Activated CD4-positive, alpha-beta T cell treated with anti-CD3 and anti-CD28 coated beads, Interleukin-2, amount 50 U/mL, for 24 hours (primary cell): ENCODE measurements at places on chromosomes 5 and 9.
A peak's percentile ranks its signal among the peaks of the same experiment; 100 is the strongest.

GRCh38 chr9:36149197-36149596, 12.7 kb downstream of the GLIPR2 start:
- no peak for DNase-seq

DNA sequence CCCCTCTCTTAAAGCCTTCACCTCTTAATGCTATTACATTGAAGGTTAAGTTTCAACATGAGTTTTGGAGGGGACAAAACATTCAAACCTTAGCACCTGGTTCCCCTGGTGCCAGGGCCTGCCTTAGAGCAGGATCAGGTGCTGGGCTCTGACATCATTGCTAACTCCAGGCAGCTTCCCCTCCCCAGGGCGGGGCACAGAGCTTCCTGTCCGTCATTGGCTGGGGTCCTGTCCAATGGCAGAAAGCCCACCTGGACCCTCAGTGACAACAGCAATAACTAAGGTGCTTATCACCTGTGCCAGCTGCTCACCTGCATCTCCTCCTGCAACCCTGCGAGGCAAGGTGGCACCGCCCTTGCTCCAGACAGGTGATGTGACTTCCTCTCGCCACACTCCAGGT, 177.4 kb downstream of the NSG2 start:
- DNase-seq = no peak

DNA sequence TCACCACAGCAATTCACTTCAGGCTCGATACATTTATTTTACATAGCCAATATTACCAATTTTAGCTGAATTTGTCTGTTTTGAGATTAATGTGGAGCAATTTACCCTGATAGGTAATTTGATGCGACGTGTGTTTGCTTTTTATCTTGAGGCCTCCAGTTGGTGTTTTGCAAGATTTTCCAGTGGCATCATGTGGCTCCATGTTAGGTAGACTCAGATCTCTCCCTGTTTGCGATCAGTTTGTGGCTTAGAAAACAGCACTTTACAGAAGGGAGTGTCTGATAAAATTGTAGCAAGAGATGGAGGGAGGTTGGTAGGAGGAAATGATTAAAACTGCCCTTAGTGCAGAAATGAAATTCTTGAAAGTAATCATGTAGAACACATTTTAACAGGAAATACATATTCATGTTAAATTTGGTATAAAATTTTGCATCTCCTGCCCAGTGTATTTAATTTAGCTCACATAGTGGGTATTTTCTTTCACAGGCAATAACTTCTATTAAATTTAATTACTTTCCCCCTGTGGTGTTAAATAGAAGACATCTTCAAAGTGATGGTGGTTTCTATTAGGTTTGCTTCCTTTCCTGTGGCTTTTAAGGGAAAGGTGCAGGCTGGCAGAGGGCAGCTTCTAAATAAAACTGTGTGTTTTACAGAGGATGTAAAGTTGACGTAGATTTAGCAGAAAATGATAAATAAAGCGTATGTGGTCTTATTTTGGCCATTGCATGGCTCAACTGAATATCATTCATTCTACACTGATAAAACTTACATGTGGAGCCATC, 135.8 kb downstream of the KDM4C start:
- DNase-seq = no peak

DNA sequence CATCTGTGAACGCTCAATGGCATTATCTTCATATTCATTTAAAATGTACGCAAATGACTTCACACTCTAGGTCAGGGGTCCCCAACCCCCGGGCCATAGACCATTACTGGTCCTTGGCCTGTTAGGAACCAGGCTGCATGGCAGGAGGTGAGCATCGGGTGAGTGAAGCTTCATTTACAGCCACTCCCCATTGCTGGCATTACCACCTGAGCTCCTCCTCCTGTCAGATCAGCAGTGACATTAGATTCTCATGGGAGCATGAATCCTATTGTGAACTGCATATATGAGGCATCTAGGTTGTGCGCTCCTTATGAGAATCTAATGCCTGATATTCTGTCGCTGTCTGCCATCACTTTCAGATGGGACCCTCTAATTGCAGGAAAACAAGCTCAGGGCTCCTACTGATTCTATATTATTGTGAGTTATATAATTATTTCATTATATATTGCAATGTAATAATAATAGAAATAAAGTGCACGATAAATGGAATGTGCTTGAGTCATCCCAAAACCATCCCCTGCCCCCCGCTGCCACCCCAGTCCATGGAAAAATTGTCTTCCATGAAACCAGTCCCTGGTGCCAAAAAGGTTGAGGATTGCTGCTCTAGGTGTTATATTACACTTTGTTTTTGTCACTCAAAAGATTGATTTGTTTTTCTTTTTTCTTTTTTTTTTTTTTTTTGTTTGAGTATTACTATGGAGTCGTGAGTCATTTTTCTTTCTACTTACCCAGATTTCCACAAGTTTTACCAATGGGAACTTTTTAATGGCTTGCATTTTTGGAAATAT, 127.2 kb downstream of the DOCK8 start:
- DNase-seq = no peak

GRCh38 chr9:83526211-83526610, 12.0 kb downstream of the FRMD3 start:
- no peak for DNase-seq

GRCh38 chr5:100683881-100684280, 148.7 kb downstream of the FAM174A start:
- no peak for DNase-seq

DNA sequence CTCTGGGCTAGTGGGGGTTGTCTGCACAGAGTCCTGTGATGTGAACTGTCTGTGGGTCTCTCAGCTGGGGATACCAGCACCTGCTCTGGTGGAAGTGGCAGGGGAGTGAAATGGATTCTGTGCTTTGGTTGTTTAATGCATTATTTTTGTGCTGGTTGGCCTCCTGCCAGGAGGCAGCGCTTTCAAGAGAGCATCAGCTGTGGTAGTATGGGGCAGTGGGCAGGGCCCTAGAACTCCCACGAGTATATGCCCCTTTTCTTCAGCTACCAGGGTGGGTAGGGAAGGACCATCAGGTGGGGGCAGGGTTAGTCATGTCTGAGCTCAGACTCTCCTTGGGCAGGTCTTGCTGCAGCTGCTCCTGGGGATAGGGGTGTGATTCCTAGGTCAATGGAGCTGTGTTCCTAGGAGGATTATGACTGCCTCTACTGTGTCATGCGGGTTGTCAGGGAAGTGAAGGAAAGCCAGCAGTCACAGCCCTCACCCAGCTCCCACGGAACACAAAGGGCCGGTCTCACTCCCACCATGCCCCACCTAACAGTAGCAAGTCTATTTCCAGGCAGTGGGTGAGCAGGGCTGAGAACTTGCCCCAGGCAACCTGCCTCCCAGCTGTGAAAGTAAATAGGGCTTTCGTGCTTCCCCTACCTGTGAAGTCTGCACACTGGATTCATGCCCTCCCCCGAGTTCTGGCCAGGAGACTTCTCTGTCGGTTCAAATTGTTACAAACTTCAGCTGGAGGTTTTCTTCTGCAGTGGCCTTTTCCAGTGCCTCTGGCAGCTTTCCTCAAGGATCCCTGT, 25.7 kb upstream of the FAM81B start:
- no peak for DNase-seq

GRCh38 chr5:133287500-133287899, 235.7 kb downstream of the HSPA4 start:
- DNase-seq = no peak

- DNase-seq = no peak
Observed at GRCh38 chr5:30600892-30601291, 592.6 kb upstream of the CDH6 start.

GRCh38 chr5:95241635-95242034, 43.3 kb downstream of the MCTP1 start:
- no peak for DNase-seq

GRCh38 chr5:42516282-42517042, 93.2 kb downstream of the GHR start:
- DNase-seq = no peak

- no peak for DNase-seq
Observed at GRCh38 chr9:133396952-133397351, 20.8 kb downstream of the STKLD1 start.

- DNase-seq = no peak
Observed at GRCh38 chr9:20294046-20294750, 328.1 kb downstream of the MLLT3 start.

- DNase-seq = no peak
Observed at GRCh38 chr9:106799152-106799551, 63.8 kb upstream of the ZNF462 start.

GRCh38 chr5:175321927-175322532, 122.0 kb downstream of the DRD1 start:
- DNase-seq = no peak

GRCh38 chr5:34511915-34512314, 144.2 kb upstream of the RAI14 start:
- DNase-seq = no peak

- no peak for DNase-seq
Observed at GRCh38 chr5:73607228-73607627, 18.8 kb upstream of the ARHGEF28 start.

DNA sequence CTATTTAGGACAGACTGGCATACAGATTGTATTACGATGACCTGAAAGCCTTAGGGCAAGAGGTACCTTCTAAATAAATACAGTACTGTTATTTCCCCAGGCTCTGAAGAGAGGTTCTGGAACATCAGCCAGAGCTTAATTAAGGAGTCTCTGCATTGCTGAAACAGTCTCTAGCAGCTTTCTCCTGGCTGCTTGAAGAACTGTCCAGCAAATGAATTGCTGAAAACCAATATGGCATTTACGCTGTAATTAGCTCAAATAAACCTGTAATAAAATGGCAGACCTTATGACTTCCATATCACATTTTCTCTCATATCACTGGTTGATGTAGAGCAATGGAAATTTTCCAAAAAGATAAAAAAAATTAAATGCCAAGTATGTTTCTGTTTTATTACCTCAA, 636.3 kb downstream of the GABRG2 start:
- no peak for DNase-seq

DNA sequence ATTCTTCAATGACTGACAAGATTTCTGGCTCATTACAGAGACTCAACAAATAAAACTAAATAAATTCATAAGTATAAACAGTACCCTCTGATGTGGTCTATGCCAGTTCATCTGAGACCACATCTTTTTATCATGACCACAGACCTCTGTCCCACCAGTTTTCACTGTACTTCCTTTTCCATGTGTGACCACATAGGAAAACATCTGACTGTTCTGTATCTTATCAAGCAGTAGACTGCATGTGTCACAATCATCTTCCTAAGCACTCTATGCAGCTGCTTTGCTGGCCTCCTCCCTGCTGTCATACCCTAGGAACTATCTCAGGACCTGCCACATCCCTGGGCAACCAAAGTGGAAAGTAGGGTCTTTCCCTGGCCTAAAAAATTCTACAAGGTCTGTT, 205.0 kb upstream of the ZNF462 start:
- DNase-seq = no peak

- peak; percentile 52 for DNase-seq
Observed at GRCh38 chr9:131500377-131500776, 2.3 kb upstream of the POMT1 start.

GRCh38 chr5:7420510-7421280, 24.8 kb downstream of the ADCY2 start:
- DNase-seq = no peak
